A549 treated with GW870086 at 1 μM for 4 hours (cell line): ENCODE measurements at places on chromosomes 2 and 18. TPM values are rescaled to one million over a fixed set of nuclear protein-coding genes. Genes with fewer than 3 reads are reported as not detected.

HOXD1 gene
- total RNA-seq: 0.10 to 0.22 TPM (median 0.20 TPM) in 4 of 5 replicates, not detected in the other

CRYBA2 gene
- total RNA-seq: not detected in 5 replicates

HOXD3 gene
- total RNA-seq: 0.07 to 0.20 TPM (median 0.13 TPM) in 4 of 5 replicates, not detected in the other

SERPINB12 gene
- not detected in 5 replicates for total RNA-seq

ABCB11 gene
- 0.01 to 0.05 TPM (median 0.03 TPM) in 4 of 5 replicates, not detected in the other for total RNA-seq
